ENCODE measurements at places on chromosomes 3 and 15.
A peak's percentile ranks its signal among the peaks of the same experiment; 100 is the strongest.

DNA sequence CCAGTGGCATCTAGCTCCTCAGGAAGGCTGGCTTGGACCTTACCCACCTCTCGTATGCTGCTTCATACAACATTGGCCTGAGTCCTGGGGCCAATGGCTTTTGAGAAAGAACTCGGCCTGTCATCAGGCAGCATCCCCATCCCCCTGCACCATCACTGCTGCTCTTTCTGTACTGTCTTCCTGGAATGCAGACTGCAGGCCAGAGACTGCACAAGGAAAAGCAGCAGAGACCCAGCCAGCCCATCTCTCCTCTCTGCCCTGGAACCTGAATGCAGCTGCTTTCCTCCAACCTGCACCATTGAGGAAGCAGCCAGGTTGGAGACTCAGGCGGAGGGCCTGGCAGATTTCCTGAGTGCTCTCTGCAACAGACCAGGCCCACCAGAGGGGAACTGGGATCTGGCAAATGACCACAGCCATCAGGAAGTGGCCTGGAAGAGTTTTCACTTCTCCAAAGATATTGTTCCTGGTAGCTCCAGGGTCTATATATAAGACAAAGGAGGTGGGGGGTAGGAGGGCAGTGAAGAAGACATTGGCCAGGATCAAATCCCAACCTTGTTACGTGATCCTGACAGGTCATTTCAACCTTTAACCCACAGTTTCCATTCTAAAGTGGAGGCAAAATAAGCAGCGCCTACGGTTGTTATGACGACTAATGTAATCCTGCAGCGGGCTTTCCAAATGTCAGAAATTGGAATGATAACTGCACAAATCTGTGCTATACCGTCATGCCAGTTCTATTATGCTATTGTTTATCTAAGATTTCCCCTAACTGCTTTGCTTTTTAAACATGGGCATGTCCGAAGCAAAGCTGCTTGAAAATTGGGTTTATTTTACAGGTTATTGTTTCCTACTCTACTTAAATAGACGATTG, 24.4 kb upstream of the RAB7A start:
- no peak for DNase-seq

GRCh38 chr3:50237133-50237651, 1.2 kb downstream of the GNAI2 start:
- DNase-seq = peak; percentile 56

DNA sequence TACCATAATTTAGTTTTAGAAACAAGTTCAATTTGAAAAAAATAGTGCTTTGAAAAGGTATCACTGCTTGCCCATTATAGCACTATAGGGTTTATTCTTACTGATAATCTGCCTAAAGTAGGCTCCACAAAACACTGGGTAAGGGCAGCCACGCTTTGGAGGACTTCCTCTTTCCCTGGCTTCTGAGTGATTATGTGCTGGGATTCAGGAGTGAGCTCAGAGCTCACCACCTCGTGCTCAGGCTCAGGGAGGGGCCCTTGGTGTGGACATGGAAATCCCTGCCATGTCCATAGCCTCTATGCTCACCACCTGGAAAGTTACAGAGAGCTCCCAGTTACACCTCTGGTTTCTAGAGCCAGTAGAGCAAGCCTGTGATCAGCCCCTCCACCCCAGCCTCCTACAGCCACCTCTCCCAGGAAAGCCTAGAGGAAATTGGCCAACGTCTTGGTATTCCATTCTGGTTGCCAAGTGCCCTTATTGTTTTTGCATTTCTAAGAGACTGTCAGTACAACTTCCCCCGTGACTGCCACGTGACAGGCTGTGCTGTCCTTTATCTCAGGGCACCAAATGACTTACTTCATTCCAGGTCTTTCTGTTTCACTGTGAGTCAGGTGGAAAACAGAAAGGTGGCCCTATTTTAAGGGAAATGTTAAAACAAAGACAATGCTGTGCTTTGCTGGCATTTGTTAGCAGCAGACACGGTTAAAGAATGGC, 316.0 kb downstream of the RORA start:
- DNase-seq = no peak

GRCh38 chr15:39599871-39600270, 19.0 kb downstream of the THBS1 start:
- DNase-seq = peak; percentile 16

All from foreskin fibroblast (primary cell).